Mucosa of descending colon (tissue), 3 donors: ENCODE measurements at places on chromosomes 5 and 9.
A peak's percentile ranks its signal among the peaks of the same experiment; 100 is the strongest.

DNA sequence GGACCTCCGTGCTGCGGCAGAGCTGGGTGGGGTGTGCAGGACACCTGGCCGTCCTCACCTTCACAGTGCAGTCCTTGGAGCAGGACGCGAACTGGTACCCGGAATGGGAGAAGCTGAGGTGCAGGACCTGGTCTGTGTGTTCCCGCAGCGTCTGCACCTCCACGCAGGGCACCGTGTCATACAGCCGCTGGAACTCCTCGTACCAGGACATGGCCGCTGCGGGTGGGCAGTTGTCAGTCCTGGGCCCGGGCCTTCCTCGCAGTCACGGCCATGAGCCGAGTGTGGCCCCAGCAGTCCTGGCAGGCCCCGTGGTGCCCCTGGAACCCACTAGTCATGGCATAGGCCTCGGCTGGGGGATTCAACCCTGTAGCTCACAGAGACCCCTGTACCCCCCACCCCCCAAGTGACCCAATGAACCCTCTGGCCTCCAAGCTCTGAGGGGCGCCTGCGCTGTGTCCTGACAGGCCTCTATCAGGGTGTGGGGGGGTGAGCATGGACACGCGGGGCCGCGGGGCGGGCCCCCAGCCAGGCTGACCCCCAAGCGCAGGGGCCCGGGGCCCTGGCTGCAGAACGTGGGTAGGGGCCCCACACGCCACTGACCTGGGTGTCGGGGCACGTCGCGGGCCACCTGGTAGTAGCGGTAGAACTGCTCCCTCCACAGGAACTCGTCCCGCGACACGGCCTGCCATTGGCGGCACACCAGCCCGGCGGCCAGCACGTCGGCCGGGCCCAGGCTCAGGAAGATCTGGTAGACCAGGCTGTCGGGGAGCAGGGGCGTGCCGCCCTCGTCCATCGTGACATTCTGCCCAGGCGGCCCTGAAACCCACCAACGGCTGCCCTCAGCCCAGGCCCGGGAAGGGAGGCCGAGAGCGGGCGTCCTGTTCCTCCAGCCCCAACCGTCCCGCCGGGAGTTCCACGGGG lies 987 bp downstream of the FBXW5 start:
- peak; percentile 55 for DNase-seq

DNA sequence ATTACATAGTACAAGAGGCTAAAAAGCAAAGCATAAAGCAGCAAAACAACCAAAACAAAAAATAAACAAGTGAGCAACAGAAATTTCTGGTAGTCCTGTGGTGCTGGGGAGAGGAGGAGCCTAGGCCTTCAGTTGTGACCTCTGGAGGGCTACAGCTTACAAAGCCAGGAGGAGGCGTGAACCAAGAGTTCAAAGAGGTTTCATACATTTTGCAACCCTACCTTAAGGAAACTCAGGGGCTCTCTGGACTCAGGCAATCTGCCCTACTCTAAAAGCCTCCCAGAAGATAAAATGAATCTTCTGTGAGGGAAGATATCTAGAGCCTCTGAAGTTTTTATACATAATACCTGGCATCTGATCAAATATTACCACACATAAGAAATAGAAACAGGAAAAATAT lies 187.4 kb downstream of the AGTPBP1 start:
- no peak for DNase-seq

- no peak for DNase-seq
Observed at GRCh38 chr9:80892703-80893102, 796.6 kb downstream of the TLE1 start.

- DNase-seq: no peak
Observed at GRCh38 chr5:95862671-95863382, 40.3 kb upstream of the GLRX start.

DNA sequence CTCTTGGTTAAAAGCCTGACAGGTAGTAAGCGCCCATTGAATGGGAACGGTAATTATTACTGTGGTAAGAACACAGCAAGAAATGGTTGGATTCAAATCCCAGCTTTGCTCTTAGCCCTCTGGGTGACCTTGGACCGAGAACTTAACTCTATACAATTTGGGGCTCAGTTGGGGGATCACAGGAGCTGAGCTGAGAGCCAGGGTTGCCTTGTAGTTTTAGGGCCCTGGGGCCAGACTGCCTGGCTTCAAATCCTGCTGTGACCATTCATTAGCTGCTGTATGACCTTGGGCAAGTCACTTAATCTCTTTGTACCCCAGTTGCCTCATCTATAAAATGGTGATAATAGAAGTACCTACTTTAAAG lies 87.4 kb upstream of the SH3PXD2B start:
- no peak for DNase-seq

DNA sequence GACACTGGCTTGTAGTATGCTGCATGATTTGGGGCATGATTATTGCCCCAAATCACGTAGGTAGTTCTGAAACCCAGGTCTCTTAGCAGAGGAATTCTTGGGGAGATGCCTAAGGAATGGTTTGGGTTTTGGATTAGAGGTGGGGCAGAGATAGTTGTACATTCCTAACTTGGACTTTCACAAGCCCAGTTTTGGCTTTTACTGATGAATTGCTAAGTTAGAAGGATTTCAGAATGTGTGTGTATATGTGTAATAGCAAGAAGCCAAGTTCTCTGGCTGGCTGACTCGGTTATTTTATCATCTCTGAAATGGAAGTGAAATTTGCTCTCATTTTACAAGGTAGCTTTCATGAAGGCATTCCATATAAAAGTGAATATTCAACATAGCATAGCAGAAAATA lies 23.8 kb upstream of the ZNF131 start:
- no peak for DNase-seq

GRCh38 chr9:100167176-100167575 lies 68.1 kb downstream of the INVS start:
- no peak for DNase-seq
